ENCODE measurements at places on chromosomes 4 and X.

DNA sequence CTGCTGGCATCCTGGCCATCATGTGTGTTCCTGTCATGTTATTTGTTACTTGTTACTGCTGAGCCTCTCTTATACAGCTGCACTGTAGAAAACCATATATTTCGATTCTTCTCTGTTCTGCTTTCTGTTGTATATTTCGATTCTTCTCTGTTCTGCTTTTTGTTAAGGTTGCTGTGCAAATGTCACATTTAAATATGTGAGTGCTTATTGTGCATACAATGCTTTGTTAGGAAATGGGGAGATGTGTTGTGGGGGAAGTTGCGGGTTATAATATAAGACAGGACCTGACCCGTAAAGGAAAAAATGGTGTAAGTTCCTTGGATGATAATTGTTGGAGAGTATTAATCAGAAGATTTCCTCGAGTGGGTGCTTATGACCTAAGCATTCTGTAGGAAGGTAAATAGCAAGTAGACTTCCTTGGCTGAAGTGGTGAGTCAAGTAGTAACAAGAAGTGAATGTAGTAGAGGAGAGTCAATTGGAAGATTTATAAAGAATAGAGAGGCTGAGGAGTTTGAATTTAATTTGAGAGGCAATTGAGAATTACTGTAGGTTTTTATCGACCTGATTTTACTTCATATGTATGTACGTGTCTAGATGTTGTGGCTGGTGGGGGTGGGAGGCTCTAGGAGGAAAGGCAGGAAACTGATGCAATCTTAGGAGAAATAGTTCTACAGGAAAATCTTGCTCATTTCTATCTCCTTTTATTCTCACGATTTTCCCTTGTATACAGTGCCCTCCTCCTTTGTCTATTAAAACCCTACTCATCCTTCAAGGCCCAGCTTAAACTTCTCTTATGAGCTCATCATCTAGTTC lies 8.5 kb downstream of the OGT start:
- DNase-seq, result no peak

- DNase-seq, result no peak
These were observed 23.0 kb downstream of the MAP7D3 start for GRCh38 chrX:136227948-136228838.

GRCh38 chr4:105543346-105543745 lies 9.1 kb upstream of the ARHGEF38 start:
- DNase-seq, result no peak

GRCh38 chrX:30680618-30681017 lies 27.4 kb downstream of the GK start:
- DNase-seq, result no peak

GRCh38 chrX:133888984-133889383 lies 96.4 kb downstream of the GPC3 start:
- no peak for DNase-seq

GRCh38 chrX:18210470-18210869 lies 10.2 kb downstream of the BEND2 start:
- no peak for DNase-seq

DNA sequence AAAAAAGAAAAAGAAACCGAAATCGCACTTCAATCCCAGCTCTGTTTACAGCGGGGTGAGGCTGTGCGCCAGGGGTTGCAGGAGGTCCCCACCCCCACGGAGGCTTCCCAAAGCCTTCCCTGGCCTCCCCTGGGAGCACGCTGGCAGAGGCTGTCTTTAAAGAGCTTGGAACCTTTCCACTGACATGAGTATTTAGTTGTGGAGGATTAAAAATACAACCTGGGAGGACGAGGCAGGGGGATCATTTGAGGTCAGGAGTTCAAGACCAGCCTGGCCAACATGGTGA lies 69.1 kb downstream of the PPP2R2C start:
- DNase-seq, result no peak

DNA sequence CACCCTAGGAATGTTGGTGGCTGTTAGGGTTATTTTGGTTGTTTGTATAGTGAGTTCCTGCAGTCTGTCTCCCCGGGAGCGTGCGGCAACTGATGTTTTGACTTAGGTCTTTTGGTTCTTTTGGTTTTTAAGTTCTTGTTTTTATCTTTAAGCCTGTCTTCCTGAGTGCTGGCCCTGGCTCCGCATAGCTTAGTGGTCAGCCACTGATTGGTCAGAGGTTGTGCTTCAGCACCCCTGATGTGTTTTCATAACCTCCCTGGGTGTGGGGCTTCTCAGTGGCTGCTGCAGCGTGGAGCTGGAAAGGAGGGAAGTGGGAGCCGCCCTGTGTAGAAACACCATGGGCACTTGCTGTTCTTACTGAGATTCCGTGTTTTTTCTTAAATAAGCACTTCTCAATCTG lies 5.1 kb downstream of the PIGG start:
- DNase-seq, result no peak

DNA sequence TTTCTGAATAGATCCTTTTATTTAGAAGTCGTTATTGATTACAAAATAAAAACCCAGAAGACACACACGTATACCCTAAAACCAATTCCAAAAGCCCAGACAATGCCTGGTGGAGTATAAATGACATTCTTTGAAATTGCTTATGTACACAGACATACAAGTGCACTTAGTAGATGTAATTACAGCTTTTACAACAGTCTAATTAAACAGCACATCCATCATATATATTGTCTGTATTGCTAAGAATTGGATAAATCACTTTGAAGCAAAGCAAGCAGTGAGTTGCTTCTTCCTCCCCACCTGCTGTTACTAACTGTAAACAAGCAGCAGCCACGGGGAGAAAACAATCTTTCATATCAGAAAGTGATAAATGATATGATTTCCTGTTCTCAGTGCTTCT lies 645.7 kb downstream of the TLL1 start:
- DNase-seq, result no peak

GRCh38 chrX:18461431-18461830 lies 36.0 kb downstream of the CDKL5 start:
- no peak for DNase-seq

DNA sequence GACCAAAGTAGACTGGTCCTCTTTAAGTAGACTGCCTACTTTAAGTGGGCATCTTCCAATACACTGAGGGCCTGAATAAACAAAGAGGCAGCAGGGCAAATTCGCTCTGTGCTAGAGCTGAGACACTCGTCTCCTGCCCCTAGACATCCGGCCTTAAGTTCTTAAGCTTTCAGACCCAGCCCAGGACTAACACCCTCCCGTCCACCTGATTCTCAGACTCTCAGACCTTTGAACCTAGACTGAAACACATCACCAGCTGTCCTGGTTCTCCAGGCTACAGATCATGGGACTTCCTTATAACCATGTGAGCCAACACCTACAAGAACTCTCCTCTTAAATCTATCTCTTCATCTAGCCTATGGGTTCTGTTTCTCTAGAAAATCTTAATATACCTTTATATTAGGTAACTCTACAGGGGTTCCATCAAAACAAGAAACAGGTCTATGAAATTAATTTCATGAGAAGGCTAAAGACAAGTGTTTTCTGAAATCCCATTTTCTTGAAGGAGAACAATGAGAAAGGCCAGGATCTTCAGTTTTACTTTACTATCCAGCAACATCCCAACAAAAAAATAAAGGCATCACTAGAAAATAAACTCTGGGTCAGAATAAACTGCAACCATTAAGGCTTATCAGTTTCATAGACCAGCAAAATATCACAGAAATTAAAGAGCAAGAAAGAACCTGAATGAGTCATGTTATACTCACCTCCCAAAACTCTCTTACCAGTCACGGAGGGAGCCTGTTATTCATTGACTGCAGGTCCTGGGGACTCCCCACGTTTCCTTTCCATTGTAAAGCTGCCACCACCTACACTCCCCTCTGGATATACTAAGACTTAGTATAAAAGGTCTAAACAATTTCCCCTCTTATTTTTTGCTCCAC lies 14.8 kb downstream of the ADGRA3 start:
- DNase-seq, result no peak

DNA sequence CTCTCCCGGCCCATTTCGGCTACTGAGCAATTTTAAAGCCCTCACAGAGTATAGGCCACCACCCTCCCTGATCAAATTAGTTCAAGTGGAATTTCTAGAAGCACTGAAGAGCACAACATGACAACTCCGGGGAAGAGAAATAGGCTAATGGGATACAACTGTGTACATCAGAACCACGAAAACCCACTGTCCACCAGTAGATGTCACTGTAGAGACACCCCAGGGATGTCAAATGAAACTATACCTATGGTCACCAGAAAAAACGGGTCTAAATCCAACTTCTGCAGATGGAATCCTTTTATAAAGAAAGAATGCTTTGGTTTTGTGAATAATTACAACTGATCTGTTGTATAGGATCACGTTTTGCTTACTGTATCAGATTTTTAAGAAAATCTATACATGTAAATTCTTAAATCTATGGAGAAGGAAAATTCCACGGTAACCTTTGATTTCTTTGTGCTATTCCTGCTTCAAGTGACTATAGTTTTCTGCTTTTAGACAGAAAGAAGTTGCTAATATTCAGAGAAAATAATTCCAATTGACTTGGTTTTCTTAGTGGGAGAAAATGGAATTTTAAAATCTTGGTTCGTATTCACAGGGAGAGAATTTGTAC lies 29.5 kb upstream of the MAP3K15 start:
- DNase-seq, result peak; percentile 8

GRCh38 chrX:15336023-15336413 lies 695 bp upstream of the PIGA start:
- peak; percentile 5 for DNase-seq

GRCh38 chr4:93168053-93168452 lies 660.5 kb upstream of the ATOH1 start:
- no peak for DNase-seq

DNA sequence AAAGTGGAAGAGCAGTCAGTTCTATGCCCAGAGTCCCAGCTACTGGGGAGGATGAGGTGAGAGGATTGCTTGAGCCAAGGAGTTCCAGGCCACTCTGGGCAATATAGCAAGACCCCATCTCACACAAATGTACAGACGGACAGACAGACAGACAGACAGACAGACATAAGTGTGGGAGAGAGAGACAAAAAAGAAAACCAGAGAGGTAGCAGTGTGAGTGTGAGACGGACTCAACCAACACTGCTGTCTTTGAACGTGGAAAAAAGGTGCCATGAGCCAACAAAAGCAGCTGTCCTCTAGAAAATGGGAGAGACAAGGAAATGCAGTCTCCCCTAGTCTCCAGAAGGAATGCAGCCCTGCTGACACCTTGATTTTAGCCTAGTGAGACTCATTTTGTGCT lies 18.2 kb upstream of the RPL34 start:
- no peak for DNase-seq

- no peak for DNase-seq
These were observed 13.5 kb upstream of the GBA3 start for GRCh38 chr4:22678940-22679854.

- DNase-seq, result no peak
These were observed 566.3 kb downstream of the IL15 start for GRCh38 chr4:142202404-142203332.

DNA sequence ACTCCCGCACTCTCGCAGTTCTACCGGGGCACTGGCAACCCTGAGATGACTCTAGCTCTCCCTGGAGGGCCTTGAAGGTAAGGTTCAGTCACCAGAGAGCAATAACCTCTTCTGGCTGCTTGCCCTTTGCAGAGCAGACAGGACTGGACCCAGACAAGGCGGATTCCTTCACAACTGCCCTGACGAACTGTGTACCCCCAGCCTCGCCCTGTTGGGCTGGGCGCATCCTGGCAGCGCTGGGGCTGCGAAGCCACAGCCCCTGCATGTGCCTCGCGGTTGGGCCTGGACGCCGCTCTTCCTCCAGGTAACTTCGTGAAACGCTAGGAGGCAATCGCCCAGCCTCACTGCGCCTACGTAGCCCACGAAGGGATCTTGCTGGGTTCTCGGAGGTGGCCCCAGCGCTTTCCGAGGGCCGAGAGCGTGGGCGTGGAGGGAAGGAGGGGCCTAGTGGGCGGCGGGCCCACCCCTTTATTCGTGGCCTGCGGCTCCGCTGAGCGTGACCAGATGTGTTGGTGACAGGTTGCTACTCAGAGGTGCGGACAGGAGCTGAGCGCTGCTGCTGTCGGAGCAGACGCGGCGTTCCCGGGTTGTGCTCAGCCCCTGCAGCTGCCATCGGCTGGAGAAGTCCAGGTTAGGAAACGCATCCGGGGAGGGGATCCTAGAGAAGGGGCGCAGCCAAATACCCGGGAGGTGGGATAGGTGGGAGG lies 1.9 kb upstream of the MAMLD1 start:
- no peak for DNase-seq

GRCh38 chrX:65720381-65720964 lies 53.0 kb downstream of the MSN start:
- peak; percentile 63 for DNase-seq

- DNase-seq, result no peak
These were observed 32.1 kb upstream of the MAGEA8 start for GRCh38 chrX:149848855-149849254.

- DNase-seq, result no peak
These were observed 101.4 kb downstream of the GLRA2 start for GRCh38 chrX:14630733-14631132.

GRCh38 chr4:70632028-70632427 lies 3.5 kb downstream of the ENAM start:
- DNase-seq, result no peak

- no peak for DNase-seq
These were observed 4.3 kb downstream of the EPHA5 start for GRCh38 chr4:65665771-65666523.

GRCh38 chr4:172207886-172208285 lies 394.7 kb downstream of the GALNTL6 start:
- DNase-seq, result no peak

DNA sequence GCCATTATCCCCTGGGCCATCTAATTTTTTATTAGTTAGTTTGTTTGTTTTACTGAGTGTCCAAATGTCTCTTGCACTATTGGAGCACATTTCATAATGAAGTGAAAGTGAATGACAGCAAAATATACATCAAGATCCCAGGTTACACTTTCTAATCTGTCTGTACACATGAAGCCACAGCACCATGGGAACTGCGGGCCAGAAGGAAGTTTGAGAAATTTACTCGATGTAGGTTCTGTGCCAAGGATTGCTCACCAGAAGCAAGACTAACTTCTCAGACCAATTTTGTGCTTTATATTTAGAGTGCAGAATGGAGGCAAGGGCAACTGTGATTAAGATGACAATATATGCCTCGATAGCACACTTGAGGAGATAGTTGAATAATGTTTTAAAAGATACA lies 258.0 kb downstream of the COL25A1 start:
- DNase-seq, result no peak

GRCh38 chr4:182944484-182945213 lies 27.5 kb upstream of the DCTD start:
- DNase-seq, result no peak

GRCh38 chr4:7647600-7648543 lies 213.1 kb upstream of the PSAPL1 start:
- DNase-seq, result no peak

- DNase-seq, result no peak
These were observed 10.3 kb upstream of the SLC10A4 start for GRCh38 chr4:48472794-48473193.

All from pulmonary artery endothelial cell (primary cell).